ENCODE measurements at places on chromosomes 6 and 20.
A peak's percentile ranks its signal among the peaks of the same experiment; 100 is the strongest.

DNA sequence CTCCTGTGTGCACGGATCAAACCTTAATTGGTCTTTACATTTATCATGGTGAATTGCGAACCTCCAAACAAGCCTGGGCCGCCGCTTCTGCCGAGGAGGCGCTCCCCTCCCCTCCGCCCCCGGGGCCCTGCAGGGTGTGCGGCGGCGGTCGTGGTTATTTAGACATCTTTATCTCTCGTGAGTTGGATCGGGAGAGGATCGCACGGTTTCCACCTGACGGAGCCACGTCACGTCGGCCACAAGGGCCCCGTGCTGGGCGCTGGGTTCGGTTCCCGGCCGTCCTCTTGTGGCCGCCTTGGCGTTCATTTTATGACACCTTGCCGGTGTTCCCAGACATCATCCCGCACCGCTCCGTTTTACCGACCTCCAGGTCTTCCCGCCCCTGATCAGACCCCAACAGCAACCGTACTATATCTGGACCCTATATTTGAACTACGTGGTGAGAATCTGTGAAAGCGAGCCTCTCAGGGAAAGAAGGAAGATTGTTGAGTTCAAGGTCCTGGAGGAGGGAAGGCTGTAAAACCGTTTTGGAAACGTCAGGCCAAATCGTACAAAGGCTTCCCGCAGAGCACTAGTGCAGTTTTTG is 1.3 kb upstream of the CNR1 start:
- peak; percentile 52 for DNase-seq

DNA sequence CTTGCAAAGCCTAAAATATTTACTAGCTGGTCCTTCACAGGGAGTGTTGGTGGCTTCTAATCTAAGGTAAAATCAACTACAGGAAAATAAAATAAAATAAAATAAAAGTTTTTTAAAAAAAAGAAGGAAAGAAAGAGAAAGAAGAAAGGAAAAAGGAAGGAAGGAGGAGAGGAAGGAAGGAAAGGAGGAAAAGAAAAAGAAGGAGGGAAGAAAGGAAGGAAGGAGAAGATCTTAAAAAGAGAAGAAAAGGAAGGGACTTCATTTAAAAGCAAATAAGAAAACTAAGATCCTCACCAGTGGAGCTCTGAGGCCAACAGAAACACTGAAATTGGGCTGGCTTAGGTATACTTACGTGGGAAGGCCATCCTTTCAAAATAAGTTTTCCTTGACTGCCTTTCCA is 178.4 kb downstream of the TSHZ2 start:
- no peak for DNase-seq

- DNase-seq, result no peak
Observed at GRCh38 chr6:47303342-47303741, 6.4 kb downstream of the TNFRSF21 start.

GRCh38 chr6:65126667-65127066 is 580.4 kb downstream of the EYS start:
- DNase-seq, result no peak

- no peak for DNase-seq
Observed at GRCh38 chr6:105869835-105870440, 216.2 kb upstream of the PRDM1 start.

GRCh38 chr6:144896289-144896688 is 611.2 kb downstream of the UTRN start:
- no peak for DNase-seq

DNA sequence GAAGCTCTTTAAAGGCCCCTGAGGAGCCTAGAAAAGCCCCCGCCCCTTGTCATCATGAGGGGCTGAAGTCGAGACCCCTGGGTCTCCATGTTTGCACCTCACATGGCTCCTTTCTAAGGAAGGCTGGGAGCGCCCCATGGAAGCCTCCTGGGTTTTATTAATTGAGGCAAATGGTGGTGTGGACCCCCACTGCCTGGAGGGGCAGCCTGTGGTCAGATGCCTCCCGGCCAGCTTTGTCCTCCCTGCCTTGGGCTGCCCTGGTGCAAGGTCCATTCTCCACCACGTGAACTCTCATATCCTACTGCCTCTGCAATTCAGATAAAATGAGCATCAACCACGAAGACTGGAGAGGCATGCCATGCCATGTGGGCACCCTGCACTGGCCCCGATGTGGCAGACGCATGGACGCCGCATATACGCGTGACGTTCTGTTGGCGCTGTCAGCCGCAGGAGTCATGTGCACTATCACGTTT is 295.5 kb downstream of the TAF4 start:
- DNase-seq, result no peak

DNA sequence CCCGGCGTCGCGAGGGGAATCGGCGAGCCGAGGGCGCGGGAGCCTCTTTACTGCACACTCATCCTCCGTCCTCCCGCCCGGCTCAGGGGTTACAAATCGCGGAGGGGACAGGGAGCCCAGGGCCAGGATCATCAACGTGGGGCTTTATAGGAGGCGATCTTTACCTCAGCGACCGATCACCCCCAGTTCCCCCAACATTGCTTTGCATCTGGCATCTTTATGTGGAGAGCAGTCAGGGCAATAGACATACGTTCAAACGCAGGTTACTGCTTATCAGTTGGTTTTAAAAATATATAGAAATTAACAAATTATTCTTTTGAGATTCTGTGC is 634 bp downstream of the HSF2 start:
- DNase-seq, result no peak

DNA sequence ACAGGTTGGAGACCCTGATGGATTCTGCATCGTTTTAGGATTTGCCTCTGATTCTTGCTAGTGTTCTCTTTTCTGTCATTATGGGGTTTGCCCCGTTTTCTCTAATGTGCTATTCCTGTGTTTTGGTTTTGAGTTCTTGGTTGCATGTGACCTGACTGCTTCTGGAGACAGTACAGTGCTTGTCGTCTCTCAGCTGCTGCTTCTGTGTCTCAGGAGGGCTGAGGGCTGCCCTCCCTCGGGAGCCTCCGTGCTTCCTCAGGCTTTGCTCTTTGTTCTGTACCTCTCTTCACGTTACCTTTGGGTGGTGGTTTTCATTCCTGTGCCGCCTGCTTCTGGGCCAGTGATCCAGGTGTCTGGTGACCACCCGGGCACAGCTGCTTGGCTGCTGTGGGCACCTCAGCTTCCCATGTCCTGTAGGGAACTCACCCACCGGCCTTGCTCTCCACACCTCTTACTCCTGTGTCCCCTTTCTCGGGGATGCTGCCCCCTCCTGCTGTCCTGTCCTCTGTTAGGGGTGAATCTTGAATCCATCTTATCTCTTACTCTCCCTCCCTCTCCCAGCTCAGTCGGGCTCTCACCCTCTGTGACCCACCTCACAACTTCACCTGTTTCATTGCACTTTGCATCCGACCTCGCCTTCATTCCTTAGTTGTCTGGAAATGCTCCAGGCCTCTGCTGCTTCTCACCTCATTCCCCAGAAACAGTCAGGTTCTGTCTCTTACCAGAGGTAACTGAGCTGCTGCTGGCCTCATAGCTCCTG is 33.2 kb downstream of the PANK2 start:
- DNase-seq, result no peak

GRCh38 chr6:56424064-56424463 is 176.7 kb upstream of the COL21A1 start:
- DNase-seq, result no peak

DNA sequence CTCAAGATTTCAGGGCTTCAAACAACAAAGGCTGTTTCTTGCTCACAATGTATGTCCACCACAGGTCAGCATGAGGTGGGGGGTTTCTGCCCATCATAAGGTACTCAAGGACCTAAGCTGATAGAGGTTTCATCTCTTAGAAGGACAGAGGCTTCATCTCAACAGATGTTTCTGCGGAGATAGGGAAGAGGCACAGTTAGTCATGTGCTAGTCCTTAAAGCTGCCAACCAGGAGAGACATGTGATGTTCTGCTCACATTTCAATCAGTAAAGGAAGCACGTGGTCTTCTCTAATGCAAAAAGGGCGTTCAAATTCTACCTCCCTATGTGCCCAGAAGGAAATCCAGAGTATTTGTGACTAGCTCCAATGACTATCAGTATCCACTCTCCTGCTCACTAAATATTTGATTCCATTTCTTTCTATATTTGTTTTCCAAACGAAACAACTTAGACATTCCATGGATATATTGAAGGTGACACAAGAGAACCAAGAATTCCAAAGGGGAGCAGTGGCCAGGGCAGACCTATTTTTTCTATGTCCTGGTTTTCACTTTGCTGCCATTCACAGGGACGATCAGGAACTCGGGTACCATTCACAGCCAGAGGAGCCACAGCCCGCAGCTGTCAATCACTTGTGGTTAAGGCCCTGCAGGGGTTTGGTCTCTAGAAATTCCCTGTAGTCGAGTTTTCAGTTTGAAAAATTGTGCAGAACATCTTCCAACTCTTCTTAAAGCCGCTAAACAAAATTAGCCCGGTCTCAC is 173.2 kb upstream of the FOXA2 start:
- DNase-seq, result no peak

- DNase-seq, result no peak
Observed at GRCh38 chr20:33940666-33941065, 53.0 kb upstream of the RALY start.

DNA sequence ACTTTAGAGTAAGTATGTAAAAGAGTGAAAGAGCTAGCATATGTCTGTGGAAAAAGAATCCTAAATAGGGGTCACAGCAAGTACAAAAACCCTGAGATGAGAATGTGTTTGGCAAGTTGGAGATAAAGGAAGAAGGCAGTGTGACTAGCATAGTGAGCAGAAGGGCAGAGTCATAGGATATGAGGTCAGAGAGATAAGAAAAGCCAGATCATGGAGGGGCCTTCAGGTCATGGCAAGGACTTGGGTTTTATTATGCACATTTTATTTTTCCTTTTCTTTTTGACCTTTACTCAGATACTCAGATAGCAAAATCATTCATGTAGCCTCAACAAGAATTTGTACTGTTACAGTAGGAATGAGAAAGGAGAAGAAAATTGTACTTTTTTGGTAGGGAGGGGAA is 138.0 kb downstream of the GJA1 start:
- no peak for DNase-seq

DNA sequence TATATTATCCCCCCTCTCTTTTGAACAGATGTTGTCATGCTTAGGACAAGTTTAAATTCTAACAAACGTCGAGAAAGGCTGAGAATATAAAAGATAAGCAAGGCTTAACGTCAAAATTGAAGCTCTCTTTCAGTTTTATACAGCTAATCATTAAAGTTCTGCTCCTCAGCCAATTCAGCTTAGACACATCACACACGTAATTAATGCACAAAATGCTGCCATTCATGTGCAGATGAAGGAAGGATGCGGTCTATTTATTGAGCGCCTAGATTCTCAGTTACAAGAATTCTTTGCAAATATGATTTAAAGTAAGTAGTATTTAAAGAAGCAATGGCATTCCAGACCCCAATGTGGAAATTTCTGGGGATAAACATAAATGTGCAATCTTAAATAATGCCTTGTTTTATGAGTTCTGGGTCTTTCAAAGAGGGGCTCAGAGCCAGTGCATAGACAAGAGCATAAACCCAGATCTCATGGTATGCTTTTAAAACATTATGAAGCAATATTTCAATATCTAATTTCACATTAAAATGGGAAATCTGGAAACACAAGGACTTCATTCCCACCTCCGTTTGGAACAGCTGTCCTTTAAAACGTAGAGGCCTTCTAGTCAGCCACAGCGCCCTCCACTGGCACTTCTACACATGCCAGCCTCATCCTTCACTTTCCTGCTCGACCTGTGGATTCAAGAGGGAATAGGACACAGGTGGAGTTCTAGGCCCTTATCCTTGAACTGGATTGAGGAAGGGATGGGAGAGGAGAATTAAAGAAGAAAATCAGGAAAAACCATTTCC is 85.8 kb downstream of the LYRM4 start:
- DNase-seq, result no peak

DNA sequence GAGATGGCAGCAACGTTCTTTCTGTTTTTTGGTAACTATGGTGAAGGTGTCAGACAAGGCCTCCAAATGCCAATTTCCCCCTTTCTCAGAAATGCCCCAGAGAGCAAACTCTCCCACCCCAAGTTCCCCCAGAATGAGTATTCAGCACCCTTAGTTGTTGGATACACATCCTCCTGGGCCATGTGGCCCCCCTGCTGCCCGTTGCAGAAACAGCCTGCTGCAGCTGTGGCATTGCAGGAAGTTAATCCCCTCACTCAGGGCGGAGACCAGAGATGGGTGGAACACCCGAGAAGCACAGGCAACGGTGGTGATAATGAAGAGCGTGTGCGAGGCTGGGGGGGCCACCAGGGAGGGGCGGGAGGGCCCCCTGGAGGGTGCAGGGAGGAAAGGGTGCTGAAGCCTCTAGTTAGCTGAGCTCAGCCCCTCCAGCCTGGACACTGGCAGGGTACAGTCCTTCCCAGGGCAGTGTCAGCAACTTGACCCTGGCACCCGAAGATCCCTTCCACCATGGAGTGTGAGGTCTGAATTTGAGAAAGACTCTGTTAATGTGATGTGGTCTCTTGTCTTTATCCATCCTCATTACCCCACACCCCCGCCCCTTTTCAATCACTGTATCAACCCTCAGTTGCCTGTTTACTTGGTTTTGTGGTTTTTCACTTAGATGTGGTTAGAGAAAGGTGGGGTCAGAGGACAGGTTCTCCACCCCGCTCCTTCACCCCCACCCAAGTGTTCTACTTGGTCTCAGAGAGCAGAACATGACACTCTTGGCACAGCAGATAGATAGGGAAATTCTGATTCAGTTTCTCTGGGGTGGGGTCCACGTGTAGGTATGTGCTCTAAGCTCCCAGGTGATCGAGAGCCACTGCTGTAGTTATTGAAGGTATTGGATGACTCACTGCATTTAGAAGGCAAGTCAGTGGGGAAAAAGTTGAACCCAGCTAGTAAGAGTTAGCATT is 208.8 kb upstream of the SUPT3H start:
- DNase-seq, result no peak

DNA sequence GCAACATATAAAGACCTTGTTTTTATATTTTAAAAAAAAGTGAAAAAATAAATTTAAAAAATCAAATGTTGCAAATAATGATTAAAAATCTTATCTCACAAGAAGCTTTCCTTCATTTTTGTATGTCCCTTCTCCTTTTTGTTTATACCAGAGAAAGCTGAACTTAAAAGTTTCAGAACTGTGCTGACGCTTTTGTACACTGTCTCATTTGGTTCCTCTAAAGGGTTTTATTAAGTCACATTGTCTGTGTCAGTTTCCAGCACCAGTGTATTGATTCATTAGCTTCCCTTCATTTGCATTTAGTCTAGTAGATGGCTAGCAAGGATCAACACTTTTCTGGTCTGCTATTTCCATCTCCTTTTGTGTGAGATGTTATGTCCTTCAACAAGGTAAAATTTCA is 6.7 kb downstream of the PCED1A start:
- DNase-seq, result no peak

DNA sequence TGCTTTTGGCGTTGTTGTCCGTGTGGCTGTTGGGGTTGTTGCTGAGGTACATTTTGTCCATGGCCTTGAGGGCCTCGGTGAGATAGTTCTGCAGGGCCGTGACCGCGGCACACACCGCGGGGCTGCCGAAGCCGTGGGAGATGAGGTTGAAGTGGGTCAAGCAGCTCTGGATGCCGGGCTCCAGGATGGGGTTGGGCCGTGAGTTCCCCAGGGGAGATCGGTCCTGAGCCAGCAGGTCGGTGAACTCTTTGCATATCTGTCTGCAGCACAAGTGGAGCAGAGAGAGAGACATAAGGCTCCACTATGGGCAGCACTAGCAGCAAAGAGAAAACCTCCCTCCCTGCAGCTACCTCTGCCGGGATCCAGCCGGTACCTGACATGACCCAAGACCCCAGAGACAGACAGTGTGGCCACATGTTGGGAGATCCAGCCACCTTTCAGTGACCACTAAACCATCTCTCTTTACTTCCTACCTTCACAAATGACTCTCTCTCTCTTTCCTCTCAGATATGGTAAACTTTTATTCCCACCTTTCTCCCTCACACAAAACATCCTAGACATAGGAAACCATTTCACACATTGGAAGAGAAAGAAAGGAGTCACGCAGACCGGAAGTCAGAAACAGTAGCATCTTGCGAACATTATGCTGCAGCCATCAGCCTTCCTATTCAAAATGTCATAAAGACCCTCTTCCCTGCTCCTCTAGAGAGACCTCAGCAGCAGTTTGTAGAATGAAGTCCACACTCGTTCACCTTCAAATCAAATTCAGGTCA is 16.2 kb downstream of the TFAP2A start:
- no peak for DNase-seq

All from dorsolateral prefrontal cortex (tissue), 122 donors.